ENCODE measurements at places on chromosomes 7 and 10. TPM values are rescaled to one million over a fixed set of nuclear protein-coding genes. Genes with fewer than 3 reads are reported as not detected.

DNA sequence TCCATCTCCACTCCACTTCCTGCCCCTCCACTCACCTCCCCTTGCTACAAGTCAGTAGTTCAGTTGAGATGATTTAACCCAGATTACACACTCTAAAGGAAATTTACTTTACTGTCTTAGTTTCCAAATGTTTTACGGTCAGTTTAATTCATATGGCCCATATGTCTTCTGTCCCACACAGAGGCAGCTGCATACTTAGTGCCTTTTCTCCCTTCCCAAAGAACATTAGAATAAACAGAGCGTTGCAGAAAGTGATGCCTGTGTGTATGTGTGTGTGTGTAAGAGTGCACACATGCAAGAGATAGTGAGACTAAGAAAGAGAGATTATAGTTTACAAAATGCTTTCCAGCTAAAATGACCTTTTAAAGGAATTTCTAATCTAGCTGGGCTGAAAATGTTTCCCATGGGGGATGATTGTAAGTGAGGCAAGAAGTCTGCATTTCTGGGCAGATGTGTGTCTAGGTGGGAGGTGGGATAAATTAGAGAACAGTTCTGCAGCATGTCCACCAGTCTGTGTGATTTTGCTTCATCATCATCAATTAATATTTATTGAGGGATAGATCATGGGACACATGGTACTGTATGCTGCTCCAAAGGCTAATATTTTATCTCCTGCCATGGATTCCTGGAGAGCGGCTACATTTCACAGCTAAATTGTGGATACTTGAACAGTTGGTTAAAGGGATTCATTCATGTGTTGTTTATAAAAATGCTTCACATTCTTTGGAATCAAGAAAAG lies 81.5 kb downstream of the NXPH1 start:
- no peak overlapping the region for H3K4me3 ChIP-seq
- DNase-seq, result no peak
- no peaks in the 10 kb centered on the region for H3K27me3 ChIP-seq

GRCh38 chr7:157522189-157522588 lies 185.4 kb downstream of the DNAJB6 start:
- H3K27me3 ChIP-seq, result no peaks in the 10 kb centered on the region
- H3K27ac ChIP-seq, result no peak overlapping the region
- DNase-seq, result no peak
- H3K36me3 ChIP-seq, result no peaks in the 10 kb centered on the region

DNA sequence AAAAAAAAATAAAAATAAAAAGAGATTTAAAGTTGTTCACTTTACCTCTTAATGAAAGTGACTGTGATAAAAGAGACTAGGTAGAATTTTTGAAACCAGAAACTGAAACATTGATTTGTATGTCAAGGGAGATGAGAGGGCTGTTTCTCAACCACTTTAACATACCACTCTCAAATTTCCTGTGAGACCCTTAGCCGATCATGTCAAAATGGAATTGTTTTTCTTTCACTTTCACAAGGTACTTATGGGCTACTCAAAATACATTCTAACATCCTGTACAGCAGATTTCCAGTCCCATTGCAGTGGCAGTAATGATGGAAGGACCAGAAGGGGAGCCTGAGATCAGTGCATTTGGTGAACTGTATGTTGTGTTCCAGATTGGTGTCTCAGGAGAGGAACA lies 261.2 kb downstream of the PPP1R3A start:
- no peak overlapping the region for H3K4me3 ChIP-seq
- H3K4me1 ChIP-seq, result no peaks in the 10 kb centered on the region
- no peaks in the 10 kb centered on the region for H3K27me3 ChIP-seq
- no peak overlapping the region for H3K27ac ChIP-seq

DNA sequence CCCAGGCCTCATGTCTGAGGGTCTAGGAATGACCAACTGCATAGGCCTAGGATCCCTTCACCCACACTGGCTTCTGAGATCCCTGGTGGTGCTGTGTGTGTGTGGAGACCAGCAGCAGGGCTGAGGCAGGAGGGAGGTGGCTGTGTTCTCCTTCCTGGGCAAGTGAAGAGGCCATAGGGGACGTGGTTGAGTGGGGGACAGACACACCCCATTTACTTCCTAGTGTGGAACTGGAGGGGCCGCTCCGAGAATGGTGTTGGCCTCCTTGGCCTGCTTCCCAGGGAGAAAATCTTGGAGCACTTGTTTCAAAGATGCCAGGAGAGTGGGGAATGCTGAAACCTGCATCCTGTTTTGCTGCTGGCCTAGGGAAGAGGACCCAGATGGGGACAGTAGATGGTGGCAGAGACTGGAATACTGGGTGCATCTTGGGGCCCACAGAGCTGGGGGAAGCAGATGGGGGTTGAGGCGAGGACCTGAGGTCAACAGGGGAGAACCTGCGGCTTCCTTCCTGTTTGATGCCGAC lies 19.1 kb downstream of the UBTD1 start:
- H3K27me3 ChIP-seq, result no peaks in the 10 kb centered on the region
- H3K4me3 ChIP-seq, result no peak overlapping the region
- no peaks in the 10 kb centered on the region for H3K36me3 ChIP-seq
- no peak overlapping the region for H3K27ac ChIP-seq
- no peaks in the 10 kb centered on the region for H3K4me1 ChIP-seq
- DNase-seq, result no peak

DNA sequence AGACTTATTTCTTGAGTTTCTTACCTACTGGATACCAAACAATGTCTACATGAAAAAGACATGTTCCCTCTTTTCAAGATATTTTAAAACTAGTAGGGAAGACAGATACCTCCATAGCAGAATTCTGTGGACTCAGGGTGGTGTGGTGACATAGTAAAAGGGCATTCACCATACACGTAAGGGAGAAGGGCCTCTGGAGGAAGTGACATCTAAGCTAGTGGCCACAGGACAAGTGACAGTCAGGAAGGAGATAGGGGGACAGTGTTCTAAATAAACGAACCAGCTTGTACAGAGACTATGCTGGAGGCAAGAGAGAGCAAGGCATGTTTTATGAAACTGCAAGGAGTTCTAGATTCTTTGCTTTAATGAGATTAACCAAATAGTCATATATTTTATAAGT lies 321.7 kb upstream of the LRGUK start:
- no peaks in the 10 kb centered on the region for H3K36me3 ChIP-seq
- no peak overlapping the region for H3K27ac ChIP-seq
- DNase-seq, result no peak
- H3K27me3 ChIP-seq, result no peaks in the 10 kb centered on the region
- H3K4me3 ChIP-seq, result no peak overlapping the region
- no peaks in the 10 kb centered on the region for H3K4me1 ChIP-seq

DNA sequence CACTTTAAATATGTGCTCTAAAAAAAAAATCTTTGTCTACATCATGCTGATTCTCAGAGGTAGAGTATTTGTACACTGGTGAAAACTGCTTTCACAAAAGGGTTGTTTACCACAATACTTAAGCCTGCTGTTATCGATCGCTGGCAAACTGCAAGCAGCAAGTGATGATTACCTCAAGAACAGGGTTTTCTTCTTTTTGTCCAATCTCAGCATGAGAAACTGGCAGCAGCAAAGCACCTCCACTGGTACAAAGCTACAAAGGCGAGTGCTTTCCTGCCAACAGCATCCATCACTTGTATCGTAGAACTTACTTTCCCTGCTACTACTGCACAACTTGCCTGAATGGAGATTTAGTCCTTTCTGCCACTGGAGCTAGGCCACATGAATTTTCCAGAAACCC lies 276.5 kb downstream of the DGKB start:
- DNase-seq, result no peak
- no peak overlapping the region for H3K27ac ChIP-seq
- no peak overlapping the region for H3K4me3 ChIP-seq
- no peaks in the 10 kb centered on the region for H3K36me3 ChIP-seq
- no peaks in the 10 kb centered on the region for H3K4me1 ChIP-seq

- H3K36me3 ChIP-seq, result no peaks in the 10 kb centered on the region
- peaks cover 78% of the 10 kb centered on the region for H3K27me3 ChIP-seq
- no peak for DNase-seq
- H3K4me1 ChIP-seq, result peaks cover 11% of the 10 kb centered on the region
Measured at GRCh38 chr10:93077860-93078337, 4.2 kb downstream of the CYP26A1 start.

DNA sequence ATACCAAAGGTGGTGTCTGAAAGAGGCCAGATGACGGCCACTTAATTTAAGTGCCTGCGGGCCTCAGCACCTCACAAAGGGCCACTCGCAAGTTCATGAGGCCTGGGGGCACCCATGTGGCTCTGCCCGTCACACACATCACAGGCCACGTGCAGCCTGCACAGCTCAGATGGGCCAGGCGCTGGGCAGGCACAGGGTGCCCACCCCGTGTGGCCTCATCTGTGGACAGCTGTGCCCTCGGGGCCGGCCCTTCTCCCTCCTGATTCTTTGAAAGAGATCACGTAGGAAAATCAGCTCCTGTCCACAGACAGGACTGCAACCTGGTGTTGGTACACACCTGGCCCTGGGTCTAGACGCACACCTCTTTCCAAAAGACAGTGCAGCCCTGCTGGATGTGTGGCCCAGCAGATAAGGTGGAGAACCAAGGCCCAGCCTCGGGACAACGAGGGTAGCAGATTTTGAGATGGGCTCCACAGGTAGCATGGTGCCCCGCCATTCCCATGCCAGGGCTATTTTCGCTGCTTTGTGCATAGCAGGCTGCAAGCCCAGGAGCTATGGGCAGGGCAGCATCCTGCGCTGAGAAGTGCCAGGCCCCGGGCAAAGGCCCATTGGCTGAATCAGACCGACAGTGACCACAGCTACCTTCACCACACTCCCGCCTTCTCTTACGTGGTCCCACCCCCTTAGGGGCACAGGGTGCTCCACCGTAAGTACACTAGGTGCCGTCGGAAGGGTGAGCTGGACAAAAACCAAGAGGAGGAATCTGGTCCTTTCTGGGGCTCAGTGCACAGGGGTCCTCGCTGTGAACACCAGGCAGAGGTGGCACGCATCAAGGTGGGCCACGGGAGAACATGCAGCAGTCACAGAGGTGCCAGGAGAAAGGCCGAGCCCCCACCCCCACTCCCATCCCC lies 124.5 kb downstream of the EBF3 start:
- no peak overlapping the region for H3K4me3 ChIP-seq
- DNase-seq, result no peak
- no peaks in the 10 kb centered on the region for H3K36me3 ChIP-seq
- H3K27me3 ChIP-seq, result no peaks in the 10 kb centered on the region

GRCh38 chr10:99895867-99896266 lies 113.4 kb downstream of the ABCC2 start:
- no peaks in the 10 kb centered on the region for H3K27me3 ChIP-seq
- no peaks in the 10 kb centered on the region for H3K36me3 ChIP-seq
- H3K4me1 ChIP-seq, result no peaks in the 10 kb centered on the region
- no peak overlapping the region for H3K27ac ChIP-seq

DNA sequence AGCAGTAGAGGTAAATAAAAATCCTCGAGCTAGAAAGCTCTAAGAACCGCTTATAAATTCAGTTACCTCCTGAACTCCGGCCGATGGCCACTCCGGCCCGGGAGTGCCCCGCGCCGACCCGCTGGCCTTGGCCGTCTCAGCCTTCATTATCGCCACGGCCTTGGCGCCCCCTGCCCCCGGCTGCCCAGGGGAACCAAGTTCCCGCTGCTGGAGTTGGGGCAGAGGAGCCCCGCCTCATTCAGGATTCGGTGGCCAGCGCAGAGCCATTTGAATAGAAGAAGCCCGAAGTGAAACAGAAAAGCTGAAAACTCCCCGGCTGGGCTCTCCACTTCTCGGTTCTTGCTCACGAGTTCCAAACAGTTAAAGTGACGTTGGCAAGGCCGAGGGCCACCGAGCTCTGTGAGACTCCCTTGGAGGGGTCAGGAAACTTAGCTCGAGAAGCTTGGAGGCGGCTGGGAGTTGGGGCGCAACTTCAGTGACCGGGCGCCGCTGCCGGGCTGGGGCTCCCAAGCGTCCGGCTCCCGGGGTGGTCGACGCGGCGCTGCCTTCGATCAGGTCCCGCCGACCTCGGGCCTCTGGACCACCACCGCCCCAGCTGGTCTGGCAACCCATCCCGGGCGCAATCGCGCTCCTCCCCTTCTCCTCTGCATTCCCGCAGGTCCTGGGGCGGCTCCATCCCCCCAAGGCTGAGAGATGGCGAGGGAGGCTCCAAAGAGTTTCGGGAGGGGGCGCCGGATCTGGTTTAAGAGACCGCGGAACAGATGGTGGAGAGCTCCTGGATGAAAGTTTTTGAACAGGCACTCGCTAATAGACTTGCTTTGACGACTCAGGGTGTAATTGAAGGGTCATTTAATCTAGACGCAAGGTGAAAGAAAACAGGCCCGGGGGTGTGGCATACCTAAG lies 5.8 kb upstream of the FEZF1 start:
- H3K27me3 ChIP-seq, result peaks cover 100% of the 10 kb centered on the region
- H3K27ac ChIP-seq, result no peak overlapping the region
- H3K4me3 ChIP-seq, result peak overlapping the region; percentile 48

GRCh38 chr7:107319724-107320228 lies 150.1 kb upstream of the GPR22 start:
- no peak for DNase-seq
- no peaks in the 10 kb centered on the region for H3K27me3 ChIP-seq
- no peaks in the 10 kb centered on the region for H3K36me3 ChIP-seq
- no peak overlapping the region for H3K27ac ChIP-seq

DNA sequence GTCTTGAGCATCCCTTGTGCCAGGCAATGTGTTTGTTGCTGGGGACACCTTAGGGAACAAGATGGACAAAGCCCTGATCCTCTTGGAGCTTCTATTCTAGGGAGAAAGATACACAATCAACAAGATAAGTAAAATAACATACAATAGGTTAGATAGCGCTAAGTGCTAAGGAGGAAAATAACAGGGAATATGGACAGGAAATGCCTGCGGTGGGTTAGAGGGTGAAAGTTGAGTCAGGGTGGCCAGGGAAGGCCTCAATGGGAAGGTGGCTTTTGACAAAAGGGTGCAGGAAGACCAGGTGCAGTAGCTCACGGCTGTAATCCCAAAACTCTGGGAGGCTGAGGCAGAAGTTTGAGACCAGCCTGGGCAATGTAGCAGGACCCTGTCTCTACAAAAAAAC lies 38.3 kb upstream of the MYL10 start:
- DNase-seq, result no peak
- H3K4me3 ChIP-seq, result no peak overlapping the region
- no peak overlapping the region for H3K27ac ChIP-seq
- no peaks in the 10 kb centered on the region for H3K36me3 ChIP-seq

- no peaks in the 10 kb centered on the region for H3K36me3 ChIP-seq
- H3K4me1 ChIP-seq, result no peaks in the 10 kb centered on the region
- DNase-seq, result no peak
- no peak overlapping the region for H3K27ac ChIP-seq
Measured at GRCh38 chr7:144459635-144460034, 56.1 kb upstream of the NOBOX start.

DNA sequence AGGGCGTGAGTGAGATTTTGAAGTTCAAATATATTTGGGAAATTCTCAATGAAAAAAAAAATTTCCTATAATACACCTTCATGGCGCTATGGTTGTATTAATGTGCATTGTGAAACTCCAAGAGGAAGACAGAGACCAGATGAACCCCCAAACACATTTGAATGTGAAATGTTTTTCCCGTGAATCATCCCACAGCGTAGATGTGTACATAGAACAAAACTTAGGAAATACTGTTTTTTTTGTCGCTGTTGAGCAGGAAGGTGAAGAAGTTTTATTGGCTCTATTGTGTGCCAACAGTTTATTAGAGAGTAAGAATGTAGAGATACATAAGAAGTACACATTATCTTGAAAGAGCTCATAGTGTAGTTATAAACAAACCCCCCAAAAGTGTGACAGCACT lies 134.0 kb downstream of the KCND2 start:
- no peaks in the 10 kb centered on the region for H3K36me3 ChIP-seq
- DNase-seq, result no peak
- H3K4me1 ChIP-seq, result no peaks in the 10 kb centered on the region
- no peak overlapping the region for H3K4me3 ChIP-seq
- no peaks in the 10 kb centered on the region for H3K27me3 ChIP-seq

NUDCD3 gene
- total RNA-seq, result 44.8 TPM

TLX1 gene
- total RNA-seq, result not detected

ATG9B gene
- total RNA-seq, result not detected

TMEM273 gene
- total RNA-seq, result 0.80 TPM

ACTL6B gene
- not detected for total RNA-seq

CPN1 gene
- not detected for total RNA-seq

DNA2 gene
- total RNA-seq, result 6.7 TPM

FAM237B gene
- not detected for total RNA-seq

All from transverse colon (tissue), 4 donors.